Activated CD8-positive, alpha-beta memory T cell treated with anti-CD3 and anti-CD28 coated beads, Interleukin-2, amount 10 ng/mL, durations not matched to agents 7 days and 5 days (primary cell): ENCODE measurements at places on chromosomes 7 and 10. TPM values are rescaled to one million over a fixed set of nuclear protein-coding genes. Genes with fewer than 3 reads are reported as not detected.

Gene TBC1D12
- total RNA-seq: 0.12 TPM

GRCh38 chr10:62278441-62278910 is 9.8 kb upstream of the RTKN2 start:
- DNase-seq: no peak

GRCh38 chr7:109158246-109158645 is 588.6 kb downstream of the DNAJB9 start:
- DNase-seq: no peak

DNA sequence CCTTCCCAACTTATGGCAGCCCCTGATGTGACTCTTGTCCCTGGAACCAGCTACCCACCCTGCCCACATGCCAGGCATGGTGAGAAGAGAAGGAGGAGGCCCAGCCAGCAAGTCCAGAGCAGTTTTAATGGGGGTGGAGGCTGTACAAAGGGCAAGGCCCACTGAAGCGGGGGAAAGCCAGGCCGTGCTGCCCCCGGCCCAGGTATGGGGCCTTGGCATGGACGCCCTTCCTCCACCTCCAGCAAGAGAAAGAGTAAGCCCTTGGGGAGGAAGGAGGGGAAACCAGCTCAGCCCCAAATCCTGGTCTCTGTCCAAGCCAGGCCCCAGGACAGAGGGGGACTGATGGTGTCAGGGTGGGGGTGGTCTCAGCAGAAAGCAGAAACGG is 7.0 kb downstream of the NFKB2 start:
- no peak for DNase-seq

GRCh38 chr7:76121044-76121443 is 73.1 kb downstream of the MDH2 start:
- no peak for DNase-seq

Gene ANXA11
- total RNA-seq: 251 TPM

- DNase-seq: no peak
Observed at GRCh38 chr10:93404048-93404354, 78.1 kb downstream of the MYOF start.

Gene EIF3B
- 170 TPM for total RNA-seq

Gene LRMDA
- not detected for total RNA-seq

DNA sequence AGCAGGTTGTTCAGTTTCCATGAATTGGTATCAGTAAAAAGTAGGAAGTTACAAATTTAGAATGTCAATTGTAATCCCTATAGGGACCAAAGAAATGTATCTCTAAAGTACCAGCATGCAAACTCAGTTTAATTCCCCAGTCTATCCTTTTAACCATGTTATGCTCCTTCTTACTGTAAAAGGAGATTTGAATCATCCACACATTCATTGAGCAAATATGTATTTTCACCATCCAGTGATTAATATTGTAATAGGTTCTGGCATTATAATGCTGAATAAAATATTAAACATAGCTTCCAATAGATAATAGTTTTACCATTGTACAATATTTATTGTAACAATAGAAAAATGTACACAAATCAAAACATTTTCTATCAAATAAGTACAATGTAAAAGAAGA is 228.2 kb upstream of the SEMA3A start:
- no peak for DNase-seq

DNA sequence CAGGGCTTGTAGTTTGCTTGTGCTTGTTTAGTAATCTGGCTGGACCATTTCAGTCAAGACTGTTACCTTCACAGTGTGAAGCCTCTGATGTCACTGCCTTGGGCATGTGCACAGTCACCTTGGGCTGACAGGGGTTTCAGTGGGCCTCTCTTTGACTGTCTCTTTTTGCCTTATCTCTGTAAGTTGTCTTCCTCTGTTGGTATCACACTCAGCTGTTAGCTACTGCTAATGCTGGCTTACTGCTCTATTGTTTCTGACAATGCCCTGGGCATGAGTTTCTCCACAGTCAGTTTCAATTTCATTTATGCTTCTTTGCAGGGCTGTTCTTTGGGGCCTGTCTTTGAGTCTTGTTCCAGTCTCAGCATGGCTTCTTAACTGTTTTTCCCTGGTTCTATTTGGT is 201.9 kb upstream of the SHH start:
- peak; percentile 36 for DNase-seq

DNA sequence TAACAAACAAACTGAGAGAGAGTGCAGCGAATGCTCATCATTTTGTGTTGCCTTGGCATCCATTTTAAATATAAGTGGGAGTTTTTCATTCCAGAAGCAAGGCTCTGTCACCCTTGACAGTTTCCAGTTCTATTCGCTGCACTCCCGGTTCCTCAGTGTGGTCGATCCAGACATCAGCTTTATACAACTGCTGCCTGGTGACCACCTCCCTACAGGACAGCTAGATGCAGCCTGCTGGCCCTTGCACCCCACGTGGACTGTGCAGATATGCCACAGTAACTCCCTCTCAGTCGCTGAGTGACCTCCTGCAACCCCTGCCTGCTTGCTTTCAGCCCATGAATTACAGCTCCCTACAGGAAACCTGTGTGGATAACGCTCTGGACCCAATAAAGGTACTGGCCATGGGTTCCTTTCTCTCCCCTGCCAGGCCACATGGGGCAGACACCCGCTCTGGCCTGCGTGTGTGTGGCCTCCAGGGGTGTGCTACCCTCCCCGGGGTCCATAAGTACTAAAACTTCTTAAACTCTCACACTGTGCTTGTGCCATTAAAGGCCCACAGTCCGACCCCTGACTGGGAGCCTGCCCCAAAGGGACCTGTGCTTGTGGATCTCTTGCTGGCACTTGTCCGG is 23.6 kb downstream of the BEND7 start:
- no peak for DNase-seq

Gene FAM204A
- total RNA-seq: 59.7 TPM

DNA sequence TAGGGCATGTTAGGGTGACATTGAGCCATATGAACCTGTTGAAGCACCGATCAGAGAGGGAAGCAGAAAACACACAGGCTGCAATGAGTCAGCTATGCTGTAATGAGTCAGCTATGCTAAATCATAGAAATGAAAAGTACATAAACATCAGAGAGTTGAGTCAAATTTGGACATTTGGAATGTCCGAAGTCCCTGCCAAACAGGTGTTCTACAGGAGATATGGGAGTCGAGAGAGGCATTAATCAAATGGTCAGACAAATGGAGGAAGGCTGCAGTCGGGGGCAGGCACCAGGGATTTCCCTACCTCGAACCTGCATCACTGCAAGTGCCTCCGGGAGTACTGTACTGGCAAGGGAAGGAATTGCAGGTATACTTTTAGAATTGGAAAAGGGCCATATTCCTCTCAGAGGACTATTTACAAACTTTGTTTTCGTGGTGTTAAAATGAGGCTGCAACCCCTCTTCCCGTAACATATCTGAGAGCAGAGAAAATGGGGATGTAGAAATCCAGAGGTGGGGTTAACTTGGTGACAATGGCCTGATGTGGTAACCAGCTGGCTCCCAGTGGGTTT is 8.8 kb upstream of the ZC3HAV1 start:
- DNase-seq: peak; percentile 75

DNA sequence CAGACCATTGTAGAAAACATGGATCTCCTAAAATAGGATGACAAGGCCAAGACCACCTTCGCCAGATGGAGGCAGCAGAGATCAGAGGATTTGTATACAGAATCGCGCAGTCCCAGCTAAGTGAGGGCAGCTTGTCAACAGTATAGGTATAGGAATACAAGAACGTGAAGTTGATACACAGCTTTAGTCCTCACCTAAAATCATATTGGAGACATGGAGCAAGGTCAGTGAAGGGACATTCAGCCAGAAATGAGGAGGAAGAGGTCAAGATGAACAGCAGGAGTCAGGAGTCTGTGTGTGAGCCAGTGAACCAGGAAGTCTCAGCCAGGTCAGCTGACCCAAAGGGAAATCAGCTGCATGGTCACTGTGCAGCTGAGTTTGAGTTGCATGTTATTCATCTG is 263.4 kb upstream of the PRKCQ start:
- peak; percentile 47 for DNase-seq

DNA sequence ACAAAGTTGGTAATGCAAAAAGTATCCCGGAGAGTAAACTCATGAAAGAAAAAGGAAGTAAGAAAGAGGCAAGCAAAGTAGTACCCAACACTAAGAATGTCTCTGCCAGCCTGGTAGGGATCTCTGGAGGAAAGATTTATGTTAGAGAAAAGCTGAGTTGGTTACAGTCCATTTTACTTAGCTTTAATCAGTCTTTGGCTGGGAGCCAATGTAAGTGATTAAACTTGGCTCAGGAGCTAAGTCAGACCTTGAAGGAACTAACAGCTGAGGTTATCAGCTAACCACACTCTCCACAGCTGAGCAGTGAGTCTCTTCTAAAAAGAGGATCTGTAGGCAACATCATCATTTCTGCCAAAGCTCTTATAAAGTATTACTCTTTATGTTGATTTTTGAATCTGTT is 148.0 kb downstream of the ANKRD7 start:
- DNase-seq: no peak

Gene TMEM236
- total RNA-seq: 0.12 TPM

DNA sequence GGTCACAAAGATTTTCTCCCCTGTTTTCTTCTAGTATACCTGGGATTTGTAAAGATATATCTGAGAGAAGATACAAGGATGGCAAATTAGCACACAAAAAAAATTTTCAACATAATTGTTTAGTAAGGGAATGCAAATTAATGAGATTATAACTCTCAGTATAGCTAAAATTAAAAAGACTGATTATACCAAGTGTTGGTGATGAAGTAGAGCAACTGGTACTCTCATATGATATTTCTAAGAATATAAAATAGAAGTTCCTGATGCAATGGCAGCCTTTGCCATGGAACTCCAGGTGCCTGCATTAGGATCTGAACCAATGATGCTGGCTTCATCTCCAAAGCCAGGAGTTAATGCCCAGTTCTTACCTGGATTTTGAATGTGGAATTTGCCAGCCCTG is 51.4 kb upstream of the KIAA1217 start:
- no peak for DNase-seq

GRCh38 chr7:94888551-94888950 is 18.8 kb upstream of the PPP1R9A start:
- no peak for DNase-seq

Gene ITGB8
- 0.06 TPM for total RNA-seq

GRCh38 chr7:116258734-116259133 is 48.4 kb downstream of the TES start:
- no peak for DNase-seq

- no peak for DNase-seq
Observed at GRCh38 chr7:37416378-37417106, 32.1 kb downstream of the ELMO1 start.

Gene PNLIPRP3
- not detected for total RNA-seq

DNA sequence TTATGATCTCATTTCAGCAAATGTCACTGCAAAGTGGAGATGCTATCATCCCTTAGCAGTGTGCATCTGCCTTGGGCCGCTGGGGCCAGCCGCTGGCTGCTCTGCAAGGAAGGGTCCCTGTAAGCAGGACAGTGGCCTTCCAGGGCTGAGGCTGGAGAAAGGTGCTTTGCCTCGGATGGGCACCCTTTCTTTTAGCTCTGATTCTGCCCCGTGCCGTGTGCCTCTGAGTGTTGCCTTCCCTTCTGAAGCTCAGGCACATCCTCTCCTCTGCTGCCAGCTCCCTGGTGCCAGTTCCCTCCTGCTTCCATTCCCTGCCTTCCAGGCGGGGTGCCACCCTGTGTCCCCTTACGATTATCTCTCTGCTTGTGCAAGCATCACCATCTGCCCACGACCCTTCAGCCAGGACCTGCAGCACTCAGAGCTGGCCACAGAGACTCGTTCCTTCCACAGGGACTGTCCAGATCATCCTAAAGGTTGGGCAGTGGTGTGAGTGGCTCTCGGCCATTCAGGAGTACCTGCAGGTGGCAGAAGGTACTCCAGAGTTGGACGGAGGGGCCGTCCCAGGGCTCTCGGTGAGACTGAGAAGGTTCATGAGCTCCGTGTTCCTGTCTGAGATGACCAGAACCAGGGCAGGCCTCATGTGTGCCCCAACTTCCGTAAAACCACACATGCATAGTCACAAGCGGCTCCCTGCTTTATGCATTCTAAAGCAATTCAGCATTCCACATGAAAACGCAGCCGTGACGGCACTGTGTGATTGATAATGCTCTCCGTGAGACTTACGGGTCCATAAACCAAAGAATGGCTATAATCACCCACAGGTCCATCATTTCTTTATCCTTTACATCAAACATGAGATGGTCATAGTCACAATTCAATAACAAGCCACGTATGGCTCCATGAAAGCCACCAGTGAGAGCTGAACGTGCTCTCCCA is 371.4 kb downstream of the DNAJB6 start:
- no peak for DNase-seq

DNA sequence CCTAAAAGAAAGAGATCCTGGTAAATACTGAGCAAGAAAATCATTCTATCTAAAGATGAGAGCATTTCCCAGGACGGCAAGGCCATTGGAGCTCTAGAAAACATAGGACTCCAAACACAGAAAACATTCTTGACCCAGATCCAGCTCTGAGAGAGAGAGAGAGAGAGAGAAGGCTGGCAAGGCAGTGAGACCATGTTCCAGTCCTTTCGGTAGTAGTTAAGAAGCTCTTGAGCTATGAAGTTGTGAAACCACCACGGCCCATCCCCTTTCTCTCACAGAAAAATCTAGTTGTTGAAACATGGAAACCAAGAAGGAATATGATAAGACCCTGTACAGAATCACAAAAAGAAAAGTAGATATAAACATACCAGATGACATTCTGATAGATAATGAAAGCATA is 212.4 kb upstream of the NPSR1 start:
- DNase-seq: no peak

GRCh38 chr10:5775685-5776084 is 37.5 kb downstream of the GDI2 start:
- peak; percentile 89 for DNase-seq

GRCh38 chr10:70355051-70356021 is 27.1 kb downstream of the LRRC20 start:
- DNase-seq: peak; percentile 69

DNA sequence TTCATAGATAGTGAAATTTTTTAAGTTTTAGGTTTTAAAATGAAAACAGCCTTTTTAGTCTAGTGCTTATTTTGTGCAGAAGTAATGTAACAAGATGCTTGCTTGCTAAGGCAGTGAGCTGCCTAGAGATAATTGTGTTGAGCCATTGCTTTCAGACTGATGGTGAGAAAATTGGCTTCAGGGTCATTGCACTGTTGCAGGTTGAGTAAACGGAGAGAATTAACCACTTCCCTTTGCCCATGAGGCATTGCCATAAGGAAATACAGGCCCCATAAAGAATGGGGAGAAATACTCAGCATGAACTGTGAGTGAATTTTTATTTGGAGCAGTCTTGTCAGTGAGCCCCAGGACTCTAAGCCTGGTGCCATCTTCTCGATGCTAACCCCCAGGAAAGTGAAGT is 140.5 kb downstream of the LRRC4 start:
- DNase-seq: no peak

- DNase-seq: no peak
Observed at GRCh38 chr7:139088268-139088667, 21.3 kb downstream of the ZC3HAV1 start.

DNA sequence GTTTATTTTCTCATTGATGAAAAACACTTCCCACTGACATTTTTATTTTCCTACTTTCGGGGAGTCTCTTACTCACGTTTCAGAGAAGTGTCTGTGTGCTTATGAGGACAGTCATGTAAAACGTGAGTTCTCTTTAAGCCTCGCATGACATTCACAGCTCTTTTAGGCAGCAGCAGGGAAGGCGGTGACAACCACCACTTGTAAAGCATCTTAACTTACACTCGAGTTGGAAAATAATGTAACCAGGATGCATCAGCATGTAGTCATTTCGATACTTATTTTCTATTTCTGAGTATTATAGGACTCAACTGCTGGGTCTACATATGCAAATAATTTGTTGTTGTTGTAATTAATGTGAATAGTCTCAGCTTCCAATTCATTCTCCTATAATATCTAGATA is 153.6 kb downstream of the SEMA3D start:
- DNase-seq: no peak

- no peak for DNase-seq
Observed at GRCh38 chr7:13411636-13412035, 577.8 kb downstream of the ETV1 start.

GRCh38 chr7:45192621-45193041 is 35.0 kb downstream of the RAMP3 start:
- no peak for DNase-seq

Gene ARHGEF5
- 5.6 TPM for total RNA-seq
